Foreskin fibroblast (primary cell): ENCODE measurements at places on chromosomes 13 and 19.
A peak's percentile ranks its signal among the peaks of the same experiment; 100 is the strongest.

DNA sequence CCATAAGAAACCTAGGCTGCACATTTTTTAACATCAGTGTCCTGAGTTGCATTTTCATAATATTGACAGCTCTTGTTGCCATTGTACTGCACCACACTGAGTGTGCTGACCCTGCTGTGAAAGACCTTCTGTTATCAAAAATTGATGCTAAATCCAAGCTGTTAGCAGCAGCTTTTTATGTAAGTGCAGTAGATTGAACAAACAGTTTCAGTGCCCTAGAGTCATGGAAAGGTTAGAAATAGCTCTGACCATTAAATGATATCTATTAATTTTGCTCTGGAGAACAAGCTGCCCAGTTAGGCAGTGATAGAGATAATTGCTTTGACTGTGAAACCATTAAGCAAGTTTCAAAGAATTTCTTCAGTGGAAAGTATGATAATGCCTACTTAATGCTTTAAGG, 1289.2 kb upstream of the PCDH20 start:
- no peak for DNase-seq

GRCh38 chr19:10464456-10464855, 38.7 kb downstream of the KEAP1 start:
- no peak for DNase-seq

GRCh38 chr19:17766543-17767131, 15.4 kb downstream of the FCHO1 start:
- DNase-seq: peak; percentile 88

GRCh38 chr19:41860419-41861115, 512 bp downstream of the RPS19 start:
- DNase-seq: peak; percentile 29

DNA sequence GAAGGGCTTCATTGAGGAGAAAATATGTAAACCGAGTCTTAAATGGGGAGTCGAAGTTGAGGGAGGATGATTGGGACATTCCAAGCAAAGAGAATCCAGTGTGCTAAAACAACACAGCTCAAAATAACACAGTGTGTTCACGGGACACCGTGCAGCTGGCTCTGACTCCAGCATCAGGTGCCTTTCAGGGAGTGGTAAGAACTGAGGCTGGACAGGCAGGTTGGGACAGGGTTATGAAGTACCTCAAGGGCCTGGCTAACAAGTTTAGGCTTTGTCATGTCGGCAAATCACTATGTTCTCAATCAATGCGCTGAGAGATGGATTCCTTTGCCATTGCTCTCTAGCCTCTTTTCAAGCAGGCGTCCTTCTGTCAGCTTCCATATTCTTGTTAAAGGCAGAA, 27.5 kb upstream of the WDFY2 start:
- DNase-seq: no peak
